ENCODE measurements at places on chromosomes 6 and 20.

DNA sequence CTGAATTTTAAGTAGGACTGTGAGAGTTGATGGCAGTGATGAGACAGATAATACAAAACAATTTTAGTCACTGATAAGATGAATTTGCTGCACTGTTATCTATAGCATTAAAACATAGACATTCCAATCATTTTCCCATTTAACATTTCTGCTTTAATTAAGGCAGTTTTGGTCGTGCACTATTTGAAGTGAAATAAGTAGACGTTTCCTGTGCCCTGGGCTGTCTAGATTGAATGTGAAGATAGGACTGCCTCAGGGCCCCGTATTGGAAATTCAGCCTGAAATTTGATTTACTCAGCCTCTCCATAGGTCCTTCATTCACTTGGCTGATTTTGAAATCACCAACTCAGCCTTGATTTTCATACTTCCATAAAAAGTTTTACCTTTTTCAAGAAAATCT, 48.3 kb downstream of the ARID1B start:
- DNase-seq = no peak
- no peaks in the 10 kb centered on the region for H3K27me3 ChIP-seq
- peaks cover 11% of the 10 kb centered on the region for H3K36me3 ChIP-seq
- peaks cover 29% of the 10 kb centered on the region for H3K4me1 ChIP-seq

GRCh38 chr6:111468329-111469012, 14.5 kb downstream of the REV3L start:
- peaks cover 15% of the 10 kb centered on the region for H3K36me3 ChIP-seq
- H3K4me3 ChIP-seq = no peak overlapping the region
- no peak for DNase-seq
- H3K4me1 ChIP-seq = peaks cover 37% of the 10 kb centered on the region
- H3K27ac ChIP-seq = no peak overlapping the region

GRCh38 chr6:163892824-163893561, 478.5 kb downstream of the QKI start:
- H3K27me3 ChIP-seq = no peaks in the 10 kb centered on the region
- no peak overlapping the region for H3K27ac ChIP-seq
- no peaks in the 10 kb centered on the region for H3K4me1 ChIP-seq
- H3K36me3 ChIP-seq = no peaks in the 10 kb centered on the region

GRCh38 chr6:144036835-144037195, 28.8 kb upstream of the PLAGL1 start:
- peak overlapping the region; percentile 24 for H3K27ac ChIP-seq
- no peak for DNase-seq
- H3K27me3 ChIP-seq = no peaks in the 10 kb centered on the region
- H3K4me1 ChIP-seq = peaks cover 12% of the 10 kb centered on the region
- H3K4me3 ChIP-seq = no peak overlapping the region

All from activated T-helper 2 cell treated with anti-CD3 and anti-CD28 coated beads, Interferon-gamma antibody, Interleukin-2, Interleukin-4, amounts not matched to agents 10 μg/mL and 5 μg/mL and 100 μg/mL, durations not matched to agents 14 hours and 24 hours and 36 hours (primary cell).